ENCODE measurements at places on chromosomes 5 and 9. TPM values are rescaled to one million over a fixed set of nuclear protein-coding genes. Genes with fewer than 3 reads are reported as not detected.

The STPG3 gene
- not detected for total RNA-seq

The IFNK gene
- total RNA-seq = not detected

The SCGB3A1 gene
- total RNA-seq = not detected

The NMUR2 gene
- total RNA-seq = not detected

Measured in temporal lobe (tissue), 4 donors.